ENCODE measurements at places on chromosomes 11 and 22.

GRCh38 chr11:64235437-64236161, 1.2 kb downstream of the VEGFB start:
- no peak for DNase-seq

- no peak for DNase-seq
Observed at GRCh38 chr11:46034041-46034440, 87.2 kb downstream of the PHF21A start.

DNA sequence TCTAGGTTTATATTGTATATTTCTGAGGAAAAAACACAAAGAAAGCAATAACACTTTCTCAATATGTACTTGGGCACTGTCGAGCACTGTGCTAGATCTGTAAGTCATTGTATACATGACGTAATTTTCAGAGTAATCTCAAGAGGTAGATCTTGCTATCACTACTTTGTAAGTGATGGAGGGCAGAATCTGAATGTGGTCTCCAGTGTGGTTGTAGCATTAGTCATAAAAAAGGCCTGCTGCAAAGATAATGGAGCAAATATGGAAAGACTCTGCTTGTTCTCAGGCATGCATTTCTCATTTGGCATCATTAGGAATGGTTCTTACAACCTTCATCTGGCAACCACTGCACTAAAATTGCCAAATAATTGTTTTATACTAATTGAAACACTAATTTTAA, 419.8 kb upstream of the CCDC179 start:
- DNase-seq: no peak

GRCh38 chr11:86524620-86525352, 147.6 kb downstream of the ME3 start:
- DNase-seq: no peak

- DNase-seq: no peak
Observed at GRCh38 chr11:59542142-59542810, 30.9 kb downstream of the OR4D9 start.

GRCh38 chr11:83278351-83278750, 7.8 kb downstream of the CCDC90B start:
- no peak for DNase-seq

DNA sequence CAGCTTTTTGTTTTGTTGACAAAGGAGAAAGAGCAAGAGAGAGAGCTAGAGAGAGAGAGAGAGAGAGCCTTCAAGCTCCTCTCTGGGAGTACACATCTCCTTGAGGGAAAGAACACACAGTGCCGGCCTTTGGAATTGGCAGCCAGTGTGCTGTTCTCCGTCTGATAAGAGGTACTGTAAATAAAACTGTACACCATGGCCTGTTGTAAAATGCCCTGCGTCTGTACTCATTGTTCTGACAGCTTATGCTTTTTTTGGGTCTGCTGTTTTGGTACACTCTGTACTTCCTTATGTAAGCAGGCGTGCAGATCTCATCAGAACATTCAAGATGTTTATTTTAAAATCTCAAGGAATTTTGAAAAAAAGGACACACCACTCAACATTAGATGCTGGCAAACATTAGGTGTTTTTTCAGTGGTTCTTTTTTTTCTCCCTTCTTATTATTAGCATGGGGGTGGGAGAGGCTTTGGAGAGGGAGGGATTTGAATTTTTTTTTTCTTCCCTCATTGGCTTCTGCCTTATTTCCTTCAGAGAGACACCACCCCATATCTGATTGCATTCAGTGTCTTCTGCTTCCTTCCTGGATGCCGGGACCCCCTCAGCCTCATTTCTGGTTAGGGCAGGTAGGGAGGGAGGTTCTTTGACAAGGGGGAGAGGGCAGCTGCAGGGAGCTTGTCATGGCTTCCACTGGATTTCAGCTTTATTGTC, 116.8 kb upstream of the NNMT start:
- DNase-seq: peak; percentile 62

DNA sequence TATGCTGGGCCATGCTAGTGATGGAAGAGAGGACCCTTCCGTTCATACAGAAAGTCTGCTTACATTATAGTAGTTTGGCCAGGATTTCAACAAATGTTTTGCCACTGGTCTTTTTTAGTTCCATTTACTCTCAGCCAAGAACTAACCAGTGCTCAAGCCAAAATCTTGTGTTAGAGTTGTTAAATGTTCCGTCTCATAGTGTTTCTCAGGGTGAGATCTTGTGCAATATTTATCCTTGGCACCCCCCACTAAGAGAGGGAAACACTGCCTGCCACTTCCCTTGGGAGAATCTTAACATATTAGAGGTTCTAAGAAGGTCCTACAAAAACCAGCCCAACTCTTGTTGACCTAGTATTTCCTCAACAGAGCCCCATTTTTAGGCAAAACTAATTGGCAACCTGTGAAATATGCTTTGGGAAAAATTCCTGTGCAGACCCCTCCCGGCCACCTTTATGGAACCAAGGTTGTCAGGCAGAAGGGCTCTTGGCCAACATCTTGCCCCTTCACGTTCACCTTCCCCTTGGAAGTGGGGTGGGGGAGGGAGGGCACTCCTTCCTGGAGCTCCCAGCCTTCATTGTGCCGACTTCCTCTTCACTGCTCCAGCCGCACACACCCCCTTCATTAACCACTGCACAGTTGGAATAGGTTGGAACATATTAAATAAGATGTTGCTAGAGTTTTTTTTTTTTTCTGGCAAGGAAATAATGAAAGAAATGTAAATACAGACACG, 173.2 kb upstream of the SORL1-AS1 start:
- no peak for DNase-seq

- no peak for DNase-seq
Observed at GRCh38 chr11:58654908-58655296, 32.4 kb downstream of the CNTF start.

DNA sequence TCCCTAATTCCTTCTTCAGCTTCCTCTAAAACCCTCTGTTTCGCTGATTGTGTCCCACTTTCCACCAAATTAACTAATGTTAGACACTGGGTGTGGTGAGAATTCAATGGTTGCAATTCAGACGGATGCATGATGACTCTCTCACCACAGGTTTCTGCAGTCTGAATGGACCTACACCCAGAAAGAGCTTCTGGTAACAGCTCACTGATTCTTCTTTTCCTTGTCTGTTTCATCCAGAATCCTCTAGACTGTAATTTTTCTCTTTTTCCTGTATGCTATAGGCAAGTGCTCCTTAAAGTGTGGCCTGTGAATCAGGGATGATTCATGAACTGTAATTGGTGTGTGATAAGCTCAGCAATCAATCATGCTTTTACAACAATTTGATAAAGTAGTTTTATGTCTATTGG, 18.1 kb downstream of the MMP10 start:
- DNase-seq: no peak

DNA sequence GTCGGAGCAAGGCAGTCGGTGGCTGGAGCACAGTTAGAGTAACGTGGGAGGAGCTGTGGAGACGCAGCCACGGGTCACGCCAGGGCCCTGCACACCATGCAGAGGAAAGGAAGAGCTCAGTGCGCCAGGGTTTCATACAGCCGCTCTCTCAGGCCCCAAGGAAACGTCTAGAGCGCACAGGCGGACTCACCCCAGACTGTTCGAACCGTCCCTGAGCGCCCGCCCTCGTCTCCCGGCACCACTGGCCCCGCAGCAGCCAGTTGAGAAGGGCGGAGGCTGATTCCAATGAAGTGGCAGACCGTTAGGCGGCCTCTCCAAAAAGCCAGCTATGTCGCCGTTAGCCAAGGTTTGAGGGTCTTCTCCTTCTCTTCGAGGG, 483 bp upstream of the HYLS1 start:
- DNase-seq: no peak

Data from NCI-H510A treated with DMSO at 0.1 percent for 48 hours (cell line).